Upper lobe of left lung (tissue), 6 donors: ENCODE measurements at places on chromosomes 12 and 14.

DNA sequence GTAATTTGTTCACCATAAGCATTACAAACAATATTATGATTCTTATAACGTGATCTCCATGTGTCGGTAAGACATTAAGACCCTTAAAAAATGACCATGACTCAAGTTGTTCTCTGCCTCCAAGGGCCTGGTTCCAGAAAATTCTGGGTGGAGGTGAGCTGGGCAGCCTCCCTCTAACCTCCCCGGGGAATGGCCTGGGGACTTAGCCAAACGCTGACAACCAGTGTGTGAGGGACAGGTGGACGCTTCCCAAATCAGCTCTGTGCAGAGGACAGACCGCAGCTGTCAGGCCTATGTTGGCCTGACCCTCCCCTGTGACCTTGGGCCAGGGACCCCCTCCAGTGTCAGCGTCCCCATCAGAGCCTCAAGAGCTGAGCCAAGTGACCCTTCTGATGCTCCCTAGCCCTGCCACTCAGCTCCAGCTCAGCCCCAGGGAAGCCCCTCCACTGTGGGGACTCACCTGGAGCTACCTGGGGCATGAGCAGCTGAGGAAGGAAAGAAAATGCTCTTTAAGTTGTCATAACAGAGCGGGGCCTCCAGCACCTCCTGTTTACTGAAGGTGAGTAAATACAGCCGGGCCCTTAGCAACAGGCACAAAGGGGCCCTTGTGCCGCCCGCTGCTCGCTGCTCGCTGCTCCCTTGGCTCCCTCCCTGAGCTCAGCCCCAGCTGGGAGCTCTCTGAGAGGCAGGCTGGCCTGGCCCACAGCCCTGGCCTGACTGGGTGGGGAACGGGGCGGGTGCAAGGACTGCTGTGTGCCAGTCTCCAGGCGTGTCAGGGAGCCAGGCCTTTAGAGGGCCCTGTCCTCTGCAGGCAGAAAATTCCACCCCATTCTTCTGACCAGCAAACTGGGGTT lies 116.6 kb downstream of the CALM1 start:
- peak; percentile 92 for DNase-seq

GRCh38 chr14:58746261-58746660 lies 108.5 kb downstream of the DACT1 start:
- DNase-seq: no peak

DNA sequence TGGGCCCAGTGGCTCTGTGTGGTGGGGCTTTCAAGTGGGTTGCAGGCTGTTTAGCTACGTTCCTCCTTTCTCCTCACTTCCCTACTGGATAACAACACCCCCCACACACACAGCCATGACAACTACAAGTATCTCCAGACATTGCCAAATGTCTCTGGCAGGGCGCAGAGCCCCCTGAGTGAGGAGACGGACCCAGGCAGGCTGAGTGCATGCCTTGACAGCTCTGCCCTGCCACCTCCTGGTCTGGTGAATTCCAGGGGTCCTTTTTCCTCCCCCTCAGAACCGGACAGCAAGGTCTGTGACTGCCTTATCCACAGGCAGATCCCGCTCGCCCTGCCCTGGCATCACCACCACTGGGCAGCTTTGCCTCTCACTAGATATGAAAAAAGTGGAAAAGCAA lies 276.5 kb downstream of the TMEM132C start:
- DNase-seq: no peak

GRCh38 chr12:92437452-92437851 lies 265.3 kb upstream of the PLEKHG7 start:
- no peak for DNase-seq

DNA sequence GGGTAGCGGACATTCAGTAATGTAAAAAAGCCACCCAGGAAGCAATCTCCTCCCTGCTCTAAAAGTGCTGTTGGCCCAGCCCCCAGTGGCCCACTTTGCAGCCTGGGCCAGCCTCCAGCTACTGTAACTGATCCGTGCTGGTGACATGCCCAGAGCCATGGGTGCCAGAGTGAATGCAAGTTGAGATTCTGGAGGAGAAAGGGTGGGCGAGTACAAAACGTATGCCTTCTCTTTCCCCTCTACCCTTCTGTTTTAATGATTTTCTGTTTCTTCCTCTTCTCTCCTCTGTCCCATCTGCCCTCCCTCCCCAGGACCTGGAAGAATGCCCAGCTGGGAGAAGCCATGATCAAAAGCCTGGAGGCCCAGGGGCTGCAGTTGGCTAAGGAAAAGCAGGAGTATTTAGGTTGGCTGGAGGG lies 16.9 kb downstream of the PLEKHD1 start:
- DNase-seq: peak; percentile 61

GRCh38 chr14:100341301-100342031 lies 18.3 kb downstream of the SLC25A47 start:
- DNase-seq: no peak

GRCh38 chr12:129937426-129937825 lies 33.6 kb upstream of the TMEM132D start:
- no peak for DNase-seq

- no peak for DNase-seq
Measured at GRCh38 chr14:21066882-21067502, 3.1 kb upstream of the ARHGEF40 start.

- DNase-seq: no peak
Measured at GRCh38 chr12:93563807-93564538, 8.5 kb upstream of the SOCS2 start.

GRCh38 chr14:78135450-78135891 lies 34.7 kb upstream of the NRXN3 start:
- no peak for DNase-seq

- no peak for DNase-seq
Measured at GRCh38 chr12:12613344-12613743, 1.7 kb downstream of the CREBL2 start.

GRCh38 chr12:100359248-100359647 lies 2.4 kb downstream of the SLC17A8 start:
- no peak for DNase-seq

DNA sequence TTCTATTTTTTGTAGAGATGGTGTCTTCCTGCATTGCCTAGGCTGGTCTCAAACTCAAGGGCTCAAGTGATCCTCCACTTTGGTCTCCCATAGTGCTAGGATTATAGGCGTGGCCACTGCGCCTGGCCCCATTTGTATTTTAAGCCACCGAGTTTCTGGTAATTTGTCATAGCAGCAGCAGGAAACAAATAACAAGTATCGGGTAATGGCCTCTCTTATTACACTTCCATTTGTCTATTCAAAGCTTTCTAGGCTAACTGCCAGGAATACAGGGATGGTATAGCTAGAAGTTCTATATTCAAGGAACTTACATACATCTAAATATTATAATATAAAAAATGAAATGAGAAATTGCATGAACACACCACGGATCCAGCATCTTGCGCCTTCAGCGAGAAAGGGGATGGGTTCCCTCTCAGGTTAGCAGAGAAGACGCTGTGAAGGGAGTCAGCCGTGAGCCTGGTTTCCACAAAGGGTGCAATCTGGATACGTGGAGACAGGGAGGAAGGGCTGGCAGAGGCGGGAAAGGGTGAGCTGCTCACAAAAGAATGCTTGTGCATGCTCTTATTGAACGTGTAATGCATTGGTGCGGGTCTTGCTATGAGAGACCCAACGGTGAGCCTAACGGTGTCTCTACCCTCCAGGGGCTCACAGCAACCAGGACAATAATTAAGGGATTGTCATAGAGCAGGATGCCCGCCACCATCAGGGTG lies 9.5 kb downstream of the BDKRB1 start:
- DNase-seq: no peak

- DNase-seq: no peak
Measured at GRCh38 chr14:97267509-97267908, 470.3 kb downstream of the VRK1 start.

DNA sequence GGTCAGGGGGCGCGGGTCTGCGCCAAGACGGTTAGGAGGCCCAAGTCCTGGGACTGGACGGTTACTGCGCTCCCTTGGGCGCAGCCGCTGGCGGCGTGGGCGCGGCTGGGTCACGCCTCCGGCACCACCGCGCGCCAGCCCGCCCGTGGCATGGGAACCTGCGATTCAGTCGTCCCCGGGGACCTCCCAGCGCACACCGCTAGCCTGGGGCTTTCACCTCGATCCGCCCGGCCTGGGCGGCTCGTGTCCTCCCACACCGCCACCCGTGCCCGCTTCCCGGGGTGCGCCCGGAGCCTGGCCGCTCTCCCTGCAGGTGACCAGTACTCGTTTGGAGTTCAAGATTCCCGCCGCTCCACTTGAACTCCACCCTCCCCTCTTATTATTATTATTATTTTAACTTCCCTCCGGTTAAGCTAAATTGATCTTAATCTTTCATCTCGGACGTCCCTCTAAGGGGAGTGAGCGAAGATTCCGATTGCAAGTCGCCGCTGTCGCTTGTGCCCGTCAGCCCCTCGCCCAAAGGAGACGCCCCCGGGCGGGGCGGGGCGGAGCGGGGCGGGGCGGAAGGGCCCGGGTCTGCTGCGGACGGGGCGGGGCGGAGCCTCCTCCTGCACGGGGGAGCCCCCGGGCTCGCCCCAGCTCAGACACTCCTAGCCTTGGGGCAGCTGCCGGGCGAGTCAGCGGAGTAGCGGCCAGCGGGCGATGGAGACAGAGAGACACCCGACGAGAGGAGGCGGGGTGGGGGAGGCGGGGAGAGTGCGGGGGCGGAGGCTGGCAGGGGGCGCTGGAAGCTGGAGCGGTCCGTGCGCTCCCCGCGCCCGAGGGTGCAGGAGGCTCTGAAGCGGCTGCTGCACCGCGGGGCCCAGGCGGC lies at the start of gene KCNMB4:
KCNMB4 (plus strand) TSS at position 643 of the 871 bp plus-strand sequence. CDS start 445 bp downstream, outside the sequence.
- peak; percentile 93 for DNase-seq

DNA sequence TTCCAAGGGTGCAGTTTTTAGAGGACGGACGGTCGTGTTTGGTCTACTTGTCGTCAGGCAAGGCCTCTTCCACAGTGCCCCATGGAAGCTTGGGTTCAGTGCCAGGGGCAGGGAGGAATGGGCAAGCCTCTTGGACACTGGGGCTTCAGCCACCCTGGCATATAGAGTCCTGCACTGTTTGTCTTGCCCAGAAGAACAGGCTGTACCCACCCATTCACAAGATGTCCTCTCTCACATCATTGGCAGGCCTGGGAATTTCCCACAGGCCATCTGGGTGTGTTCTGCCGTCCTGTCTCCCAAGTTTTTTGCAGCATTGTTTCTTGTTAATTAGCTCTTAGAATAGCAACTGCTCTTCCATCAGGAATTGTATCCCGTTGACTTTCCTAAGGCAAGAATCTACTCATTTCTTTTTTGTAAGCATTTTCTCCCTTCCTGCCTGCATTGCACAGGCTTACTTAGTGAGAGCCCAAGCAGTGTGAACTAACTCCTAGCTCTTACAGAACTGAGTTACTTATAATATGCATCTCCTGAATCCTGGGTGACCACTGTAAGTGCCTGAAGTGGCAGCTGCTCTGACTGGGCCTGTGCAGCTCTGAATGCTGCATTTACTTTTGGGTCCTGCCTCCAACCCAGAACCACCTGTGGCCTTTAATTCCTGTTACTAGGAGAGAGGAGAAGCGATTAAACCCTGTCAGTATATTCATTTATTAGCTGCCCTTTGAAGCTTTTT lies 149.4 kb upstream of the HIF1A start:
- DNase-seq: no peak
